CD14-positive monocyte (primary cell): ENCODE measurements at places on chromosomes 2 and 18.

DNA sequence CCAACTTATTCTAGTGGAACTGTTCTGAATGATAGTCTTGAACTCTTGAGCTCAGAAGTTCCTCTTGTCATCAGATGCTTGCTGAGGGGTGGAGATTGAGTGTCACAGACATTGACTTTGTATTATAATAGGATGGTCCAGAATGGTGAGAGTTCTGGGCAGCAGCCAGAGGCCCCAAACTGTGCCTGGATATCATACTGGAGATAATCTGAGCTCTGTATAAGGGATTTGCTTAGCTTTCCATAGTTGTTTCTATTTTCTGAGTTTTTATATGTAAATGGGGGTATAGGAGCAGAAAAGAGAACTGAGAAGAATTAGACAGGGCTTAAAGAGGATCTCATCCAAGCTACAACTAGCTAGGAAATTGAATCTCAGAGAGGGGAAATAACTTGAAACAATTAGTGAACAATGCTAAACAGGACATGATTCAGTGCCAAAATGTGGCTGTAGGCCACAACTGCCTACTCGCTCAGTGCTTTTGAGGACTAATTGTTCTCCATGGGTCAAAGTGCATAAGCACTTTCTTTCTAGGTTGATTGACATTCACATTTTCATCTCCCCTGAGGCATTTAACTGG lies 10.1 kb upstream of the LCLAT1 start:
- no peak for DNase-seq

GRCh38 chr18:34991152-34991551 lies 50.1 kb upstream of the MAPRE2 start:
- DNase-seq: no peak

- DNase-seq: no peak
These were observed 330.1 kb downstream of the ERBB4 start for GRCh38 chr2:212208467-212208866.

DNA sequence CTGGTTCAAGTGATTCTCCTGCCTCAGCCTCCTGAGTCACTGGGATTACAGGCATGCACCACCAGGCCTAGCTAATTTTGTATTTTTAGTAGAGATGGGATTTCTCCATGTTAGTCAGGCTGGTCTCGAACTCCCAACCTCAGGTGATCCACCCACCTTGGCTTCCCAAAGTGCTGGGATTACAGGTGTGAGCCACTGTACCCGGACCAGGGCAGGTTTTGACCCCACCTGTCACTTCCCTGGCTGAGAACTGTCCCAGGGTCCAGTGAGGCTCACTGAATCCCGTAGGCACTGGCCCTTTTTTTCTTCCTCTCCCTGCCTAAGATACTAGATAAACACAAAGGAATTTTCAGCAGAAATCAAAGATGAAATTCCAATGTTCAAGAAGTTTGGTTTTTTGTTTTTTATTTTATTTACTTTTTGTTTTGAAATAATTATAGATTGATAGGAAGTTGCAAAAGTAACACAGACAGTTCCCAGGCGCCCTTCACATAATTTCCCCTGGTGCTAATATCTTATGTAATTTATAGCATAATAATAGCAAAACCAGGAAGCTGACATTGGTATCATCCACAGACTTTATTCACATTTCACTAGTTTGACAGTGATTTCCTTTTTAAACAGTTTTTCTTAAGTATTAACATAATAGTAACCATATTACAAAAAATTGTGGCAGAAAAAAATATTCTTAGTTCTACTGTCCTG lies 52.4 kb upstream of the B3GNT7 start:
- DNase-seq: no peak

- no peak for DNase-seq
These were observed 109.2 kb downstream of the TMEM18 start for GRCh38 chr2:567865-568638.

DNA sequence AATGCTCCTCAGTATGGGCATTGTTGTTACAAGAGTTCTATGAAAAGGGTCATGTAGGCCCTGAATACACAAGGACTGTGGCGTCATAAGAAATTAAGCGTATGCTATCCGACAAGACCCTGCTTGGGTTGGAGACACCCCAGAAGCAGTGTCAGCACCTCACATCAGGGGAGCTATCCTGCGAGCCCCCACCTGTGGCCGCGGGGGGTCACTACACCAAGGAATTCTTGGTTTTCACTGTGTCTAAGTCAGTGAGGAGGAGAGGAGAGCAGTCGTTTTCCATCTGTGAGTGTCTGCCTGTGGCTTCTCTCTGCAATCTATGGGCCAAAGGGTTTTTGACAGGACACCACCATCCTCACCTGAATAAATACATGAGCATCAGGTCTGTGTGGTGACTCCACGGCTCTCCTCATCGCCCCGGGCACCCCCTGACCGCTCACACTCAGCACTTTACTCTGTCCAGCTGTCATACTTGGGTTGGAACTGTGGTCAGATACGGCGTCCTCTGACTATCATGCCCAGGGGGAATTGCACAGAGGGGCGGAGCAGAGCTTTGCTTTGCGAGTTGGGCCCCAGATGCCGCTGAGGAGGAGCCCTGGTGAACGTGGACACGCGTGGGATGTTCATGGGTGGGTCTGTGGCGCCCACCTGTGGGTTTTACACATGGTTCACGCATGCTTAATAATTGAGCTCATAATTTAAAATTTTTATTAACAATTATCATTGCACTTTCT lies 235.5 kb downstream of the MYT1L start:
- no peak for DNase-seq

GRCh38 chr18:24019641-24020331 lies 5.2 kb downstream of the TTC39C start:
- peak; percentile 24 for DNase-seq
